ENCODE measurements at places on chromosomes 13 and 19.

- DNase-seq: no peak
Observed at GRCh38 chr19:21485926-21486325, 19.5 kb upstream of the ZNF429 start.

- peak; percentile 68 for DNase-seq
Observed at GRCh38 chr19:44643605-44644401, at the start of gene PVR. TSS of gene PVR (plus strand) at chr19:44643910. CDS start at chr19:44644097, 187 bp downstream.

- peak; percentile 85 for DNase-seq
Observed at GRCh38 chr19:38617764-38618589, at the start of gene MAP4K1. TSS of gene MAP4K1 (minus strand) at chr19:38617953. CDS start at chr19:38617895, 58 bp downstream.

GRCh38 chr19:58274771-58275201 lies 4.0 kb upstream of the ZNF8 start:
- no peak for DNase-seq

GRCh38 chr13:94813920-94814475 lies 101.7 kb upstream of the SOX21 start:
- peak; percentile 18 for DNase-seq

DNA sequence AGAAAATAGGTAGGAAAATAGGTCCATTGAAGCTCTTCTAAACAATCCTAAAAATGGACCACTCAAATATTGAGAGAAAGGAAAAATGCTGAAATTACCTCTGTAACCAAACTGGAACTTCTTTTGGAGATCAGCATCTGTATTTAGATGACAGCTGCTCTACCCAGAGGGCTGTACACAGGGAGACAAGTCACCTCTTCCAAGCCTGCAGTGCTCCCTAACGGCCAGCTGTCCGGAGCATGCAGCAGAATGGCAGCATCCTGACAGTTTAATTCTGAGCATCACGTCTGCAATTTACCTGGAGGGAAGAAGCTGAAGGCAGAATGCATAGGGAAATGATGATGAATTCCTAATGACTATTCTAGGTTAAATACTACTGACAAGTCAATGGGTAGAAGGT lies 62.8 kb upstream of the DIAPH3 start:
- DNase-seq: no peak

DNA sequence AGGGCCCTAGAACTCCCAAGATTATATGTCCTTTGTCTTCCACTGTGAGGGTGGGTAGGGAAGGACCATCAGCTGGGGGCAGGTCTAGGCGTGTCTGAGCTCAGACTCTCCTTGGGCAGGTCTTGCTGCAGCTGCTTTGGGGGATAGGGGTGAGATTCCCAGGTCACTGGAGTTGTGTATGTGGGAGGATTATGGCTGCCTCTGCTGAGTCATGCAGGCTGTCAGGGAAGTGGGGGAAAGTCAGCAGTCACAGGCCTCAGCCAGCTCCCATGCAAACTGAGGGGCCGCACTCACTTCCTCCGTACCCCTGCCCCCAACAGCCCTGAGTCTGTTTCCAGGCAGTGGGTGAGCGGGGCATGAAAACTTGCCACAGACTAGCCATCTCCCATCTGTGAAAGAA lies 600.8 kb downstream of the DIAPH3 start:
- no peak for DNase-seq

GRCh38 chr19:33819880-33820781 lies 23.5 kb downstream of the KCTD15 start:
- DNase-seq: peak; percentile 60

GRCh38 chr13:30907121-30907861 lies 1.2 kb downstream of the MEDAG start:
- no peak for DNase-seq

DNA sequence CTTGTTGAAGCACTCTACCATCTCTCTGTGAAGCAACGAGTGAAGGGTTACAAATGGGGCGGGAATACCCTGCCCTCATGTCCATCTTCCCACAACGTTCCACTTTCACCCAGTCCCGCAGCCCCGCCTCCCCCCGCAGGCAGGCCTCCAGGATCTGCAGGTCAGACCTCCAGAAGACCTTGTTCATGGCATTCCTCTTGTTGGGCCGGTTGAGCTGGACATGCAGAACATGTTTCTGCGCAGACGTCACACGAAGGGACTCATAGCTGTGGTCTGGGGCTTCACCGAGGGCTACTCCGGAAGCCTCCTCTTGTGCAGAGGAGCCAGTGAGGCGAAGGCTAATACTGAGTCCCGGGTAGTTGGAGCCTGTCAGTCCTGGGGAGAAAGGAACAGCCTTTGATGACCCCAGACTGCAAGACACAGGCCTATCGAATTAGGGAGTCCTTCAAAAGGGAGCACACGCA lies 420 bp downstream of the ECH1 start:
- DNase-seq: peak; percentile 77

- DNase-seq: no peak
Observed at GRCh38 chr13:43297967-43298678, 274.7 kb downstream of the DNAJC15 start.

DNA sequence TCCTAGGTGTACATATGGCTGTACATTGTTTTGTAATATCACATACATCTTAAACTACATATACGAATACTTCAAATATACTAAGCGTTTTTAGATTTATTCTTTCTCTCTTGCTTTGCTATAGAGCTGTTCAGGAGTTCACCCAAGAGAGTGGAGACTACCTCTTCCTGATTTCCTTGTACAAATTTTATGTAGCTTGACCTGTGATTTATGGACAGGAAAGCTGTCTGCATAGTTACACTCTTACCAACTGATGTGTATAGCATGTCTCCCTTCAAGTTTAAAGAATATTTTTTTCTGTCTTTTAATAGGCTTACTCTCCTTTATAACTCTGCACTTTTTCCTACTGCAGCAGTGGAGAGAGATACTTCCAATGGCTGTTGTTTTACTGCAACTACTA lies 428.7 kb downstream of the NDFIP2 start:
- no peak for DNase-seq

DNA sequence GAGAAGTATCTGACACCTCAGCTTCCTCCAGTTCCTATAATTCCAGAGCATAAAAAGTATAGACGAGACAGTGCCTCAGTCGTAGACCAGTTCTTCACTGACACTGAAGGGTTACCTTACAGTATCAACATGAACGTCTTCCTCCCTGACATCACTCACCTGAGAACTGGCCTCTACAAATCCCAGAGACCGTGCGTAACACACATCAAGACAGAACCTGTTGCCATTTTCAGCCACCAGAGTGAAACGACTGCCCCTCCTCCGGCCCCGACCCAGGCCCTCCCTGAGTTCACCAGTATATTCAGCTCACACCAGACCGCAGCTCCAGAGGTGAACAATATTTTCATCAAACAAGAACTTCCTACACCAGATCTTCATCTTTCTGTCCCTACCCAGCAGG lies 3.1 kb downstream of the KLF5 start:
- DNase-seq: no peak

DNA sequence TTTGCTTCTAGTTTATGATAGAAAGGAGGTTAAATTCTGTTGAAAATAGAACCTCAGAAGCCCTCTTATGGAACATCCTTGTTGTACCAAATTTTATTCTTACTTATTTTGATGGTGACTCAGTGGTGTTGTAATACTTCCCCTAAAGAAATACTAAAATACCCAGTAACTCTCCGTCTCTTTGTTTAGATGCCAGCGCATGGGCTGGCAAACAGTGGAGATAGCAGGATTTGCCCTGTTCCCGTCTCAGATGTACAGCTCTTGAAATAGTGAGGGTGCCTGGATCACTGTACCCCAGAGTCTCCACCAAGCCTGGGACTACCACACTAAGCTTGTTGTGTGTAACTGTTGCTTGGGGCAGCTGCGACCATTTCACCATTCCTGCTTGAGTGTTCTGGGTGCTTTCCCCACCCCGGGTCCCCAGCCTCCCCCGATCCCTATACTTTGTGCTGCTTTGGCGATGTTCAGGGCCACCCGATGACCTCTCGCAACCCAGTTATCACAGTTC lies 67.0 kb upstream of the TEX29 start:
- DNase-seq: no peak
